ENCODE measurements at places on chromosomes 1 and 21.

- DNase-seq, result no peak
These were observed 72.4 kb downstream of the AJAP1 start for GRCh38 chr1:4726620-4727341.

DNA sequence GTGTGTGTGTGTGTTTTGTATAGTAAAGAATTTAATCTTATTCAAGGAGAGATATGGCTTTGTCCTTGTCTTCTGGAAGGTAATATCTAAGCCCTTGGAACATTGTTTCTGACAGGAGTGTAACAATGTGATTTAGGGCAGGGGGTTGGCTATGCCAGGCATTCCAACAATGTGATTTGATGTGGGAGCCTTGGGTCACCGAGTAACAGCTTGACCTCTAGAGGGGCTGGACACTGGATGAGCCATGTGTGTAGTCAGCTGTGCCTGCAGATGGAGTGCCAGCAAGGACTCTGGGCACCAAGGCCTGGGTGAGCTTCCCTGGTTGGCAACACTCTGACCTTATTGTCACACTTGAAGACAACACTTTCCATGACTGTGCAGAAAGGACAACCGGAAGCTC, 336.1 kb upstream of the ZP4 start:
- DNase-seq, result no peak

DNA sequence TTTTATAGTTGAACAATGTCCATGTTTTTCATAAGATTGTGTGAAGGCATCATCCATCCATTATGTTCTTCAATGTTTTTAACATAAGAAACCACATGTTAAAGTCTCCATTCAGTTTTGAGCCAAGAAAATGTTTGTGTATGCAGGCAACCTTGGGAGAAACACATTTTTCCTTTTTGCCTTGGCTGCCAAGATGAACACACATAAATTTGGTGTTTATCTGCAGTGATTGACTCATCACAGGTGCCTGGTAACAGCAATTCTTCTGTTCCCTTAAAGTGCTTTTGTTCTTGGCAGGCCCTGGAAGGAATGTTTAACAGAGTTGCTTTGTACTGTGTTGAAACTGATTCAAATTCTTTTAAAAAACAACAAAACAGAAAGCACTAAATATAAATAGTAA, 709.9 kb upstream of the ADGRL4 start:
- DNase-seq, result no peak

DNA sequence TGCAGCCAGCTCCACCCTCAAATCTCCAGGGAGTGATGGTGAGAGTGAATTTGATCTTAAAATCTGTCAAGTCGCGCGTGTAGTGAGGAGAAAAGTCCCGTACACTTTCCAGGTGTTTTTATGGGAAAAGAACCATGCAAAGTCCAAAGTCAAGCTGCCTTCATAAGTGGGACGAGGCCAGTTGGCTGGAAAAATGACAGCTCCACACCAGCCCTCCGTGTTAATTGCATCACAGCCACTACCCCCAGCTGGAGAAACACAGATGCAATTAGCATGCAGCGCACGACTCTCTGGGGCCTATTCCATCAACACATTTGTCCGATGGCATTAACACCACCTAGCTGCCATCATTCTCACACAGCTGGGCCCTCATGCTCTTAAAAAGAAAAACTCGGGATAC, 68.4 kb downstream of the KLHDC7A start:
- DNase-seq, result no peak

- no peak for DNase-seq
These were observed 12.1 kb downstream of the EPHA2 start for GRCh38 chr1:16143566-16144324.

GRCh38 chr1:115377411-115377810, 39.4 kb upstream of the NGF start:
- no peak for DNase-seq

DNA sequence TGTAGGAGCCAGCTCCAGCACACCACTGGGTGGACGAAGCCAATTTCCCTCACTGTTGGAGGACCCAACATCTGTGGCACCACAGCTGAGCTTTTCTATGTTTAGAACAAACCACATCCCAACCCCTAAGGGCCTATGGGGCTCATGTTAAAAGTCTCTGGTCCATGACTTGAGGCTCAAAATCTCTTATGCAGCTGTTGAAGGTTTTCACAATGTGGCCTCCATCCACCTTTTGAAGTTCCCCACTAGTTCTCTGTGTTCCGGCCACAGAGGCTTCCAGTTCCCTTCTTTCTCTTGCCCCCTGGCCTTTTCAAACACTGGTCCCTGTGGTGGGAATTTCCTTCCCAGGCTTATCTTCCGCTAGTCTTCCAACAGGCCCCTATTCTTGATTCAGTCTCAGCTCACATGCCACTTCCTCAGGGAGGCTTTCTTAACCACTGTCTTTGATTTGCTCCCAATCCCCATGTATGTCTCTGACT, 3.9 kb upstream of the IFNLR1 start:
- no peak for DNase-seq

DNA sequence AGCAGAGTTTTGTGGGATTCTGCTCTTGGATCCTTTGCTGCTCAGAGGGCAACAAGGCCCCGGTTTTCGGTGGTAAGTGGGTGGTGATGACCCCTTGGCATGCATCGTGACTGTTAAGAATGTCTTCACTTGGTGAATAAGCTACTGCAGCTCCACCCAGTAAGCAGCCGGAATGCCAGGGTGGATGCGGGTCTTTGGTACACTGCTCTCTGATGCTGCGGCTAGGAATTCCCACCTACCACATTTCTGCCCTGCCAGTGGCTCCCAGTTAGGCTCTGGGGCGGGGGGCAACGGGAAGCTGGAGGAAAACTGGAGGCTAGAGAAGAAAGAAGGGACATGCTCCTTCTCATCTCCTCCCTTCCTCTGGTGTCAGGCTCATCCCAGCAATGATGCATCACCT, 180.4 kb upstream of the GALNT2 start:
- no peak for DNase-seq

GRCh38 chr21:29647353-29647781, 292.4 kb downstream of the GRIK1 start:
- no peak for DNase-seq

- DNase-seq, result no peak
These were observed 284.4 kb upstream of the DUSP10 start for GRCh38 chr1:222026280-222026679.

DNA sequence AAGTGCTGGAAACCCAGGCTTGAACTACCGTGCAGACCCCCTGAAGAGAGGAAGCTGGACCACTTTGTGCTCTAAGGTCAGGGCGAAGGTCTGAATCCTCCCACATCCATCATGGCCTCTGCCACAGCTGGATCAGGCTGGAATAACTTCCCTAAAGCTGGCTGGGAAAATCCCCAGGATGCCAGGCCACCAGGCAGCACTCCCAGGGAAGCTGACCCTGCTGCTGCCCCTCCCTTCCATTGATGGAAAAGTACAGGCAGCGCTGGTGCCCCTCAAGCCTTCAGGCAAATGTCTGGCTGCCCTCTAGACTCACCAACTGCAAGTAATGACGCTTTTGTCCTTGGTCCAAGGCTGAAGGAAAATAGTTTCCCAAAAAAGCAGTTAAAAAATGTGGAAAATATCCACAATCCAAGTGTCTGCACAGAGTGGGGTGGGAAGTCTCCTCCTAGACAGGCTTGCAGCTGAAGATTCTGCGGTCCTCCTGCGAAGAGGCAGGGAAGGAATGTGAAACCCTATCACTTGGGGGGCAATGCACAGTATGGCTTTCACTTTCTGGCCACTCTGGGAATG, 39.9 kb upstream of the TSPAN2 start:
- DNase-seq, result no peak

- DNase-seq, result no peak
These were observed 61.4 kb downstream of the ACTL8 start for GRCh38 chr1:17816511-17816910.

DNA sequence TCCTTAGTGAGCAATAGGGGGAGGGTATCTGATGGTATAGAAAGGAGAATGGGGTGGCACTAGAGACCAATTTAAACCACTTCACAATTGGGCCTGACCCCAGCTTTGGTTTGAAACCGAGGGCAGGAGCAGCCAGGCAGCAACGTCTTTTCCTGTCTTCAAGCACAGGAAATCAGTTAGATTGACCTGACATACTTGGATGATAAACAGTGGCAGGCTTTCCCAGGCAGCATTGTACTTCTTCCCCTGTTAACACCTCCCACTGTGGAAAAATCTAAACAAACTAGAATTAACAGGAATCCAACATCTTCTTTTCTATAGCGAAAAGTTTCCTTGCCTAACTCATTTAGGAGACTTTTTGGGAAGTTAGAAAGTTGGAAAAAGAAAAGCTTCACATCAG, 40.6 kb downstream of the SELL start:
- DNase-seq, result no peak

GRCh38 chr1:6538956-6539355, 15.4 kb downstream of the NOL9 start:
- DNase-seq, result no peak

Measured in NCI-H187 (cell line).